Kidney glomerular epithelial cell (primary cell): ENCODE measurements at places on chromosomes 1 and 21.

- DNase-seq, result no peak
Measured at GRCh38 chr1:231107600-231108326, 54.1 kb upstream of the TRIM67 start.

- DNase-seq, result no peak
Measured at GRCh38 chr1:70892930-70893329, 154.7 kb downstream of the PTGER3 start.

DNA sequence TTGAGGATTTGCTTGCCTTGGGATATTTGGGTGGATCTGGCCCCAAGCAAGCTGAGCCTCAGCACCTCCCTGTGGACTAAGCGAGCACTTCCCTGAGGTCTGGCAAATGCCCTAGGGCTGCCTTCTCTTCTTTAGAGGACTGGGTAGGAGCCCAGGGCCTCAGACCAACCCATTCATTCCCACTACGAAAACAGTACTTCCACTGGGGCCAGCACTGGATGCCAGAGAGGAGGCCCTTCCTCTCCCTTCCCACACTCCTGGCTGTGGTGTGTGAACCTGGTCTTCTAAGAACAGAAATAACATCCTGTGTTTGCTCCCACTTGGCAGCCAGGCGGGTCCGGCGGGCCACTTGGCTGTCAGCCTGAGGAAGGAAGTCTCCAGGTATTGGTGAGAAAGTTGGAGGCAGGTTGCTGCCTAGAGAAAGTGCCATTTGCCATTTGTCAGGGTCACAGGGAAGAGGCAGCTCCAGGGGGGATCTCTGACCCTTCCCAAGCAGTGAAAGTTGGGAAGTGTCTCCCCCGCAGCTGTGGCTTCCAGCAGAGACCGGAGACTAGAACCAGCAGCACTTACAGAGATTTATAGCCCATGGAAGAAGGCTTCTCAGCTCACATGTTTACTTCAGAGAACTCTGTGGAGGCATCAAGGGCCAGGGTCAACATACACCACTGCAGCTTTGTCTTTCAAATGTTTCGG is 323.5 kb downstream of the SIPA1L2 start:
- DNase-seq, result peak; percentile 14

- no peak for DNase-seq
Measured at GRCh38 chr1:11880181-11880575, 21.4 kb upstream of the NPPB start.

DNA sequence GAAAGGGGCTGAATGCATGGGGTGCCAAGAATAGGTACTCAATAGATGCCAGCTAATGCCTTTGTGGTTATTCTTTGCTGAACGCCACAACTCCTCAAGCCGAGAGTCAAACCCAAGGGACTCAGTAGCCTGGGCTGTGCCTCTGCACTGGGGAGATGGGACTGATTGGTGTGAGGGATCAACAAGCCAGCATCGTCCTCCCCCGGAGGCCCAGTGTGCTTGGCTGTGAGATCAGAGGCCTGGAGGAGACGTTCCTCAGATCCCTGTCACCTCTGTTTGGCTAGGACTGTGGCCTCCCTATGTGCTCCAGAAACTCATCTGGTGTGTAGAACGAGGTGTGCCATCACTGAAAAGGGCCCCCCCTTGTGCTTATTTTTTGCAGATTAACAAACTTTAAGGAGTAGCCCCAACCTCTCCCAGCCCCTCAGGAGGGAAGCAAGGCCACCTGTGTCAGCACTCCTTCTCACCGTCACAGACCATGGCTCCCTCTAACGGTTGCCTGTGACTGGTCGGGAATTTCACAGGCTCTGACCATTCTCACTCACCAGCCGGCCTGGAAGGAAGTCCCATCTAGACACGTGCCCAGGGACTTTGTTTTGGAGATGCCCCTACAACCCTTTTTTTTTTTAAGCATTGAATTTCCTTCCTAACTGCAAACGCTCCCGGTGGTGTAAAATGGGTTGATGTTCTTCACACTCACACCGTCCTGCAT is 194.0 kb upstream of the VAMP3 start:
- DNase-seq, result no peak

- no peak for DNase-seq
Measured at GRCh38 chr1:18602533-18603211, 28.0 kb upstream of the PAX7 start.

DNA sequence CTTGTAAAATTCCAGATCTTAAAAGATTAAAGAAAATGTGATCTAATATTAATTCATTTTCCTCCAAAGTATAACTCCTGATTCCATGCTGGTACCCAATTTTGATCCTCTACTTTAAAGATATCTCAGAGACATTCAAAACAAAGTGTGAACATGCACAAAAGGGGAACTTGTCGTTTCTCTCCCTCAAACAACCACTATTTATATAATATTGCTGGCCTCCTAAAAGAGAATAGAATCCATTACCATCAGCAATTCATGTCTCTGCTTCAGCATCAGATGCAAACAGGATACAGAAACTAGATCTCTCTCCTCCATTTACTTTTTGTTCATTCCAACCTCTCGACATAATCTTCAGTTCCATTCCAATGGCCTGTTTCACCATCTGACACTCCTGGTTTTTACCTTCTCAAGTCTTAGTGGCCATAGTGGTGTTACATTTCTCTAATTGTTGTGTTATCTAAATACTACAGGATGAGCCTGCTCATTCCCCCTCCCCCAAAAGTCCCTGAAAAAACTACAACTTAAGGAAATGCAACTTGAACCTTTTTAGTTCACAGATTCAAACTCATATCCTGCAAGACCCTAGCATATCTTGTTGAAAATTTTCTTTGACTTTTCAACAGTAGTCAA is 4.1 kb downstream of the NRIP1 start:
- no peak for DNase-seq

GRCh38 chr1:109096120-109096519 is 5.6 kb downstream of the TMEM167B start:
- DNase-seq, result no peak

- DNase-seq, result no peak
Measured at GRCh38 chr1:77394166-77394565, 112.3 kb downstream of the AK5 start.

- no peak for DNase-seq
Measured at GRCh38 chr1:217184854-217185253, 446.0 kb downstream of the GPATCH2 start.

DNA sequence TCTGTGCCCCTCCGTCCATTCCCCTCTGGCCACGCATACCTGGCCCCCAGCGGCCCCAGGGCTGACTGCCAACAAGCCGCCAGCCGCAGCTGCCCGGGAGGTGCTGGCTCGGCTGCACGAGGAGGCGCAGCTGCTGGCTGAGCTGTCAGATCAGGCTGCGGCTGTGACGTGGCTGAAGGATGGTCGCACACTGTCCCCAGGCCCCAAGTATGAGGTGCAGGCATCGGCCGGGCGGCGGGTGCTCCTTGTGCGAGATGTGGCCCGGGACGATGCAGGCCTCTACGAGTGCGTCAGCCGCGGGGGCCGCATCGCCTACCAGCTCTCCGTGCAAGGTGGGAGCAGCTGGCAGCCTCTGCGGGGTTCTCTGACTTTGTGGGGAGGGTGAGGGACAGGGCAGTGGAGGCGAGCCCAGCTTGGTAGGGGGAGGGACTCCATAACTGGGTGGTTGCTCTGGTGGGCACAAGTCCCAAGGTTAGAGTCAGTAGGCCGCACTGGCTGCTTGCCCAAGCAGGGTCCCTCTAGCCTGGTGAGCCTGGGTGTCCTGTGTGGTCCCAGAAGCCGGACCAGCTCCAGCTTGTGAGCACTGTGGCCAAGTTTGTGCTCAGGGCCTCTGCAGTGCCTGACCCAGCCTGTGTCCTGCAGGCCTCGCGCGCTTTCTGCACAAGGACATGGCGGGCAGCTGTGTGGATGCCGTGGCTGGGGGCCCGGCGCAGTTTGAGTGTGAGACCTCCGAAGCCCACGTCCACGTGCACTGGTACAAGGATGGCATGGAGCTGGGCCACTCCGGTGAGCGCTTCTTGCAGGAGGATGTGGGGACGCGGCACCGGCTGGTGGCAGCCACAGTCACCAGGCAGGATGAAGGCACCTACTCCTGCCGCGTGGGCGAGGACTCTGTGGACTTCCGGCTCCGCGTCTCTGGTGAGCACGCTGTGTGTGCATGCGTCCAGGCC is 8.8 kb downstream of the OBSCN start:
- no peak for DNase-seq

GRCh38 chr1:9670085-9670484 is 18.6 kb downstream of the PIK3CD start:
- no peak for DNase-seq

GRCh38 chr21:14846621-14847020 is 218.2 kb downstream of the NRIP1 start:
- DNase-seq, result no peak

GRCh38 chr21:27108228-27108627 is 141.3 kb upstream of the ADAMTS5 start:
- DNase-seq, result peak; percentile 69

GRCh38 chr1:60035921-60036320 is 37.6 kb downstream of the C1orf87 start:
- DNase-seq, result no peak

DNA sequence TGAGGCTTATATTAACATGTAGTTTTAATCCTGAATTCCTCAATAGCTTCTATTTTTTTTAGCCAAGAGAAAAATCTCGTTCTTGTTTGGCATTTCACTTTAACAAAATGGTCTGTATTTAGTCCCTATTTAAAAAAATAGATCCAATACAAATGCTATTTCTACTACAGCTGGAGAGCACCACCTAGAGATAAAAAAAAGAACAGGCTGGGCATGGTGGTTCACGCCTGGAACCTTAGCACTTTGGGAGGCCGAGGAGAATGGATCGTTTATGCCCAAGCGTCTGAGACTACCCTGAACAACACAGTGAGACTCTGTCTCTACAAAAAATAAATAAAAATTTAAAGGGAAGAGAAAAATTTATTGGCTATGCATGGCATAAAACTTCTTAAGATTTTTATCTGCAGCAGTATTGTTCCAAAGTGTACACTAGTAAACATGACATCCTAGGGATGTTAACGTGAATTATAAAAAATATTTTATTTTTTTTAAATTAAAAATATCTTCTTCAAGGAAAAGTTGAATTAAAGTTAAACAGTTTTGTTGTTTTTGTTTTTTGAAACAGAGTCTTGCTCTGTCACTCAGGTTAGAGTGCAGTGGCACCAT is 4.4 kb downstream of the ST7L start:
- peak; percentile 58 for DNase-seq

DNA sequence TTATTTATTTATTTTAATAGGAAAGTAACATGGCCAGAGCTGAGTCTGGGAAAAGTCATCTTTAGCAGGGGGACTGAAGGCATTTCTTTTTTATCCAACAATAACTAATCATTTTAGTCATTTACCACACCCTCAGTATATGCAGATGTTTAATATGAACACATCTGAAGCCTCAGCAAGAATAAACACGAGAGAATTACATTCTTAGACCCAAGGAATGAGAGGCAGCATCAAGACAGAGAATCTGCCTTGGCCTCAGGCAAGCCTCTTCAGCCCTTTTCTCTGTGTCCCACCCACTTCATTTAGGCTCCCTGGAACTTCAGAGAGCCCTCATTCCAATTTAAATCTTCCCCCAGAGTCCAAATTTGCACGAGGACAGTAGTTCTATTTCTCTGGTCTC is 17.0 kb upstream of the IGSF3 start:
- DNase-seq, result no peak

- DNase-seq, result peak; percentile 72
Measured at GRCh38 chr21:14215971-14216641, at the start of gene RBM11. RBM11 (plus strand) TSS chr21:14216157; CDS start chr21:14216187, 30 bp downstream.

DNA sequence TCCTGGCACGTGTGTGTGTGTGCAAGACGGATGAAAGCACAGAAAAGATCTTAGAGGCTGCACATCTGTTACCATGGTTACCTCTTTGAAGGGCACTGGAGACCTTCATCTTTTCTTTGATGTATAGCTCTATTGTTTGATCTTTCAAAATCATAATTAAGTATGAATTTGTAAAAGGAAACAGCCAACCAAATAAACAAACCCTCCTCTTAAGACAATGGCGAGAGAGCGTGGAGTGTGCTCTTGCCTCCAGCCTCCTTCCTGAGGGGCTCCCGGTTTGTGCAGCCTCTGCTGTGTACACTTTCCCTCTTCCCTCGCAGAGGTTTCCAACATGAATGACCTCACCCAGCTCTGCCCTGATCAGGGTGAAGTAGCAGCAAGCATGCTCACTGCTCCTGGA is 27.9 kb downstream of the CACNA1S start:
- no peak for DNase-seq

GRCh38 chr1:9848022-9848421 is 24.3 kb upstream of the CLSTN1 start:
- no peak for DNase-seq

DNA sequence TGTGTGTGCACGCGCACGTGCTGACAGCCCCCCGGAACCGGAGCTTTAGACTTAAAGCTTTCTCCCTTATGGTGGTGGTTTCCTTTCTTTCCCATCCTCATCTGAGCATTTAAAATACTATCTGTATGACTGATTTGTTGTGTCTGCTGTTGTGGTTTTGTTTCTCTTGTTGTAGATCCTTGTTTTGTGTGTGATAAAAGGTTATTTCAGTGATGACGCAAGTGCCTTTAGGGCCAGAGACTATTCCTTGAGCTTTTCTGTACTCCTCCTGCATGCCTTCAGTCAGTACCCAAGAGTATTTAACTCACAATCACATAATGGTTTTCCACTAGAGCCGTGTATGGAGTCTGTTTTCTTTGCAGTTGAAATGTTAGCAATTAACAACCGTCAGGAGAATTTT is 45.4 kb downstream of the LCA5L start:
- DNase-seq, result no peak

GRCh38 chr1:60265560-60266535 is 192.3 kb upstream of the C1orf87 start:
- peak; percentile 41 for DNase-seq

- DNase-seq, result peak; percentile 12
Measured at GRCh38 chr1:54081306-54082270, 28.2 kb downstream of the TCEANC2 start.

GRCh38 chr1:18962121-18962721 is 5.7 kb upstream of the IFFO2 start:
- DNase-seq, result no peak

GRCh38 chr1:245715291-245715701 is 560.5 kb downstream of the KIF26B start:
- DNase-seq, result peak; percentile 39

- DNase-seq, result no peak
Measured at GRCh38 chr1:12464045-12464461, 154.0 kb downstream of the DHRS3 start.

- peak; percentile 40 for DNase-seq
Measured at GRCh38 chr1:203178083-203178482, 2.5 kb upstream of the MYBPH start.

DNA sequence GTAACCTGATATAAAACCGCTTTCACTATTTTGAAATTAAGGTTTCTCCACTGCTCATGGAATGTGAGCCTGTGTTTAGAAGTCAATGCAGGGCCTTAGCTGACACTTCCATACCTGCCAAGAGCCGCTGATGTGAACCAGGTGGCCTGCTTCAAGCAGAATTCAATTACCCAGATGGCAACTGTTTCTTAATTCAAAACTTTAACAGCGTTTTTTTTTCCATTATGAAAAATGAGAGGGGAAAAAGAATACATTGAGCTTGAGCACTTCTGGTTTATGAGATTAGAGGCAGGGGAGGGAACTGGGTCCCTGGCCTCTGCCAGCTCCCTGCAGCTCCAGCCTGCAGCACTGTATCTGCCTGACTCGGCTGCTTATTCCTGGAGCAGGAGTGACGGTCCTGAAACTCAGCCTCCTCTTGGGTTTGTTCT is 7.7 kb upstream of the ATP1A1 start:
- no peak for DNase-seq

- DNase-seq, result no peak
Measured at GRCh38 chr1:101485712-101486111, 248.9 kb downstream of the S1PR1 start.
